ENCODE measurements at places on chromosomes 7 and 10.

DNA sequence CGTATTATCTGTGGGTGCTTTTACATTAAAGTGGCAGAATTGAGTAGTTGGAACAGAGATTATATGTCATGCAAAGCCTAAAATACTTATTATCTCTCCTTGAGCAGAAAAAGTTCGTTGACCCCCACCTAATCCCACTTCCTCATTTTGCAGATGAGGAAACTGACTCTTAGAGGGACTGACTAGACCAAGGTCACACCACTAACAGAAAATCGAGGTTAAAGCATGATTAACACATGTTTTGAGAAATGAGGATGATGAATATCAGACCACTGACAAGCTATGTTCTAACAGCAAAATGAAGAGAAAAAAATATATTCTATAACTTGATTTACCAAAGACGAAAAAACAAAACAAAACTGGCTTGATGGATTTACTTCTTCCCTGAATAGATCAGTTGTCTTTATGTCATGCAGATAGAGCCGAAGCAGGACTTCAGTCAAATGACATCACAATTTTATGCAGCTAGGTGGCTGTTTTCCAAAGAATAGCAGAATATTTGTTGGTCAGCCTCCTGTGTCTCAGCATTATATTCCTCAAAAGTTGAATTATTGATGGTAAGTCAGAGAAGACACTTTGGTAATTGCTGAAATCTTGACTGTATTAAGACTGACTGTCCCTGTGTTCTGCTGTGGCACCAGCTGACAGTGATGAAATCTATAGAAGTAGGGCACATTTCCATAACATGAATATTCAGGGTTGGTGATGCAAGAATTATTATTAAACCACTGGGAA lies 24.2 kb upstream of the SMIM30 start:
- H3K4me3 ChIP-seq: no peak overlapping the region
- no peaks in the 10 kb centered on the region for H3K4me1 ChIP-seq
- DNase-seq: no peak

- no peak overlapping the region for H3K27ac ChIP-seq
- no peak overlapping the region for H3K4me3 ChIP-seq
- peaks cover 74% of the 10 kb centered on the region for H3K27me3 ChIP-seq
- no peaks in the 10 kb centered on the region for H3K4me1 ChIP-seq
These were observed 3.5 kb downstream of the CHAT start for GRCh38 chr10:49617121-49618020.

DNA sequence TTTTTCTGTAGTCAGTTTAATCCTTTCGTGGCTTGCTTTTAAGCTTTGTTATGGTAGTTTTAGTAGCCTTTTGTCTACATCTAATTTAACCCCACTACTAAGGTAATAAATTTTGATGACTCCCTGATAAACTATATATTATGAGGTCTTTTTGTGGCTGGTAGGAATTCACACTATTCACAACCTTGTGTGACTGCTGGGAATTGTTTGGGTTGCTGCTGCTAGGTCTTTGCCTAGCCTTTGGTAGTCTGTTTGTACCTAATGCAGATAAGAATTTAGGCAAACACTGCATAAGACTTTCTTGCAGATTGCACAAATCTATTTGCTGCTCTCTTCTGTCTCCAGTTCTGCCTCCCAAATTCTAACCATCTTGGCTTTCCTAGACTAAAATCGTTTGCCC lies 58.3 kb downstream of the SHOC2 start:
- H3K4me3 ChIP-seq: no peak overlapping the region
- no peak overlapping the region for H3K27ac ChIP-seq
- H3K27me3 ChIP-seq: no peaks in the 10 kb centered on the region
- H3K36me3 ChIP-seq: no peaks in the 10 kb centered on the region
- no peaks in the 10 kb centered on the region for H3K4me1 ChIP-seq

DNA sequence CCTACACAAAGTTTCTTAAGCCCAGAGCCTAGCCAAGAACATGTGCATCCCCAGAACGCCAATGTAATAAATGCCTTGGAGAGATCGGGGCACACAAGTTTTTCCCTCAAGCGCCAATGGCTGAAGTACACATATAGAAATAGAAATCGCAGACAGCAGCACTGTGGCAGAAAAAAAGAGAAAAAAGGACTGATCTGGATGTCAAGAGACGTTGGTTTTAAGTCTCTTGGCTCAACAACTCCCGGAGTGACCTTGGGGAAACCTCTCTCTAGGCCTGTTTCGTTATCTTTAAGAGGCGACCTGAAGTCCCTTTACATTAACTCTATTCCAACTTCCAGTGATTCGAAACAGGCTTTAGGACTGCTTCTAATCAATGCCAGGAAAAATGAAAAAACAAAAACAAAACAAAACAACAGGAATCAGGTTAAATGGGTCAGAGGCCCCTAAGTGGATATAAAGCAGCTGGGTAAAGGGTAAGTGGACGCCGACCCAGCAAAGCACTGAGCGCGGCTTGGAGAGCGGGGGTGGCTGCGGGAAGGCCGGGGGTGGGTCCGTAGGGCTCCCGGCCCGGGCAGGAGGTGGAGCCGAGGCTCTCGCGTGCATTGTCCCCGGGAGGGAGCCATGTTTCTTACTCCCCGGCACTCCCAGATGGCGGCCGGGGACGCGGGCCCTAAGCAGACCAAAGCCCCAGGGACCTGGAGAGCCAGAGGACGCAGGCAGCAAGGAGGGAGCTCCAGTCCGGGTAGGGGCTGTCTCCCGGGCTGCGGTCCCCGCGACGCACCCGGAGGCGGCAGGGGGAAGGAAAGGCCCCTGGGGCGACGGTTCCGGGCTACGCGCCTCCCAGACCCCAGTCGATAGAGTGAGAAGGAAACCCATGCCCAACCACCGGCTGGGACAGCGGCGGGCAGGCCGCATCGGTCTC lies 757 bp downstream of the EIF3A start:
- peaks cover 12% of the 10 kb centered on the region for H3K4me1 ChIP-seq
- no peaks in the 10 kb centered on the region for H3K27me3 ChIP-seq
- DNase-seq: peak; percentile 91
- H3K4me3 ChIP-seq: peak overlapping the region; percentile 96
- H3K27ac ChIP-seq: peak overlapping the region; percentile 99
- H3K36me3 ChIP-seq: no peaks in the 10 kb centered on the region

- H3K27me3 ChIP-seq: no peaks in the 10 kb centered on the region
- no peaks in the 10 kb centered on the region for H3K4me1 ChIP-seq
- DNase-seq: no peak
- H3K4me3 ChIP-seq: no peak overlapping the region
These were observed 50.5 kb upstream of the MRLN start for GRCh38 chr10:59803714-59804113.

- peaks cover 29% of the 10 kb centered on the region for H3K4me1 ChIP-seq
- H3K27ac ChIP-seq: peak overlapping the region; percentile 52
- H3K27me3 ChIP-seq: no peaks in the 10 kb centered on the region
- H3K36me3 ChIP-seq: no peaks in the 10 kb centered on the region
- H3K4me3 ChIP-seq: no peak overlapping the region
These were observed 8.6 kb upstream of the CALML3 start for GRCh38 chr10:5515948-5516761.

- peaks cover 9% of the 10 kb centered on the region for H3K27me3 ChIP-seq
- no peak overlapping the region for H3K27ac ChIP-seq
- DNase-seq: no peak
- no peaks in the 10 kb centered on the region for H3K36me3 ChIP-seq
These were observed 30.7 kb upstream of the SFMBT2 start for GRCh38 chr10:7441403-7442147.

GRCh38 chr7:107564553-107565298 lies 955 bp downstream of the DUS4L start:
- H3K27me3 ChIP-seq: no peaks in the 10 kb centered on the region
- DNase-seq: no peak
- H3K27ac ChIP-seq: peak overlapping the region; percentile 97

DNA sequence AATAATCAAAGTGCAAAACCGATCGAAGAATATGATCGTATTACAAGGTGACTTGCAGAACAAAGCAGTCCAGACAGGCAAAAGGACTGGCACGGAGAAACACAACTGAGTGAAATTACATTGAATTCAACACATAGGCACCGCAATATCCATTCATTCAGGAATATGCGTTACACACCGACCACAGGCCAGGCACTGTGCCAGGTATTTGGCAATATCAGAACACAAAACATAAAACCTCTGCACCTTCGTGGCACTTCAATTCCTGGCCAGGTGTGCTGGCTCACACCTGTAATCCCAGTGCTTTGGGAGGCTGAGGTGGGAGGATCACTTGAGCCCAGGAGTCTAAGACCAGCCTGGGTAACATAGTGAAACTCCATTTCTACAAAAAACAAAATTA lies 187.9 kb downstream of the DIP2C start:
- no peak overlapping the region for H3K4me3 ChIP-seq
- no peaks in the 10 kb centered on the region for H3K36me3 ChIP-seq
- no peak overlapping the region for H3K27ac ChIP-seq

DNA sequence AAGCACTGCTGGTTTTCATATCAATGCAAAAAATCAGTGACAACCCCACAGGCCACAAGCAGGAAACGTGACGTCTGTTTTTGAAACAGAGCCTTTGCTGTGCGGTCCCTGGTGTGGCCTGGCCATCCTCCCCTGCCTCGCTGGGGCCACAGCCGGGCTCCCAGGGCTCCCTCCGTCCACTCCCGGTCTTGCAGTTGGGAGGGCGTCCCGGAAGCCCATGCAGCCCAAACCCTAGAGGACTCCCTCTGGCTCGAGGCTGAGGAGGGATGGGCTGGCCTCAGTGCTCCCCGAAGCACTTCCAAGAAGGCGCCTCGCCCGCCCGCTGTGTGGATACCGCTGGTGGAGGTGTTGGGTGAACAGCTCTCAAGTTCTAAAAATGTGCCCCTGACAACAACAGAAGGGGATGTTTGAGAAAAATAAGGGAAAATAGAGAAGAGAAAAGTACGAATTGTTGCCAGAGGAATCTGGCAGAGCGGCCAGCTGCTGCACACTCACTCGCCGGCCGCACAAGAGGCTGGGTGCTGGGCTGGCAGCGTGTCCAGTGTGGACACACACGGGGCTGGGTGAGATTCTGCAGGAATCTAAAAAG lies 73.5 kb downstream of the ZRANB1 start:
- no peak for DNase-seq

DNA sequence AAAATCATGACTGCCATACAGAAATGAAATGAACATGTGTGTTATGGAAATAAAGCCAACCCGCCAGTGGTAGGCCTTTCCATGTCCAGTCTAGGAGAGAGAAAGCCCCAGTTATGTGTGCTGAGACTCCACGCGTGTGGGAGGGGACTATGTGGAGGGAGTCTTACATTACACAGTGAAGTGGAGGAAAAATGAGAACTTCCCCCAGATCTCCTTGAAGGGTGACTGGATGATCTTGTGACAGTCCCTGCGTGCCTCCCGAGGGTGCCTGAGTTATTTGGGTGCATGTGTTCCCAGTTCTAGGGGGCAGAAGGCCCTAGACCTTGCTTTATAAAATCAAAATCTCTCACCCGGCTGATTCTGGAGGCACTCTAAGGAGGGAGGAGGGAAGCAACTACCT lies 24.2 kb downstream of the UPP1 start:
- H3K27ac ChIP-seq: no peak overlapping the region
- no peak for DNase-seq
- H3K4me1 ChIP-seq: no peaks in the 10 kb centered on the region
- H3K4me3 ChIP-seq: no peak overlapping the region
- no peaks in the 10 kb centered on the region for H3K27me3 ChIP-seq
- no peaks in the 10 kb centered on the region for H3K36me3 ChIP-seq

DNA sequence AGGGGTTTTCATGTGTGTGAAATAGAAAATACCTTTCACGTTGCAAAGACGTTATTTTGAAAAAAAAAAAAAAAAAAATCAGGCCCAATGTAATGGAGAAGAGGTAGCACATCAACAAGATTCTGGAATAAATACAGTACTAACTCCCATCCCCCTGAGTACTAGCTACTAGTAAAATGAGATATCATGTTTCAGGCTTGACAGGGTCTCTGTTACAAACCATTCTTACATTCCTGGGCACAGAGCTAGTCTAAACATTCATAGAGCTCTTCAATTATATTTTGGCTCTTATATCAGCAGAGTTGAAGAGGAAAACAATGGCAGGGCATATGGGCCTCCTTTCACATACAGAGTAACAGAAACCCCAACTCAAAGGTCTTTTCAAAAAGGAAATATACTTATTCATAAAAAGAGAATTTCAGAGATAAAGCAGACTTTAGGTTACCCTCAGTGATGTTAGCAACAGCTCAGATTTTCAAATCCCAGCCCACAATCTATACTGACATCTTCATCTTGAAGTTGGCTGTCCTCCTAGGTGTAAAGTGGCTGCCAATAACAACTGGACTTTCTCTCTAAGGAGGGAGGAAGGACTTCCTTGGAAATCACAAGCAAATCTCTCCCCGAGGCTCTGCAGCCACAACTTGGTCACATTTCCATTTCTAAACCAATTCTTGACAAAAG lies 18.6 kb downstream of the C7orf33 start:
- H3K36me3 ChIP-seq: no peaks in the 10 kb centered on the region
- no peak for DNase-seq
- H3K27ac ChIP-seq: peak overlapping the region; percentile 31
- no peak overlapping the region for H3K4me3 ChIP-seq
- no peaks in the 10 kb centered on the region for H3K27me3 ChIP-seq
- H3K4me1 ChIP-seq: peaks cover 18% of the 10 kb centered on the region

DNA sequence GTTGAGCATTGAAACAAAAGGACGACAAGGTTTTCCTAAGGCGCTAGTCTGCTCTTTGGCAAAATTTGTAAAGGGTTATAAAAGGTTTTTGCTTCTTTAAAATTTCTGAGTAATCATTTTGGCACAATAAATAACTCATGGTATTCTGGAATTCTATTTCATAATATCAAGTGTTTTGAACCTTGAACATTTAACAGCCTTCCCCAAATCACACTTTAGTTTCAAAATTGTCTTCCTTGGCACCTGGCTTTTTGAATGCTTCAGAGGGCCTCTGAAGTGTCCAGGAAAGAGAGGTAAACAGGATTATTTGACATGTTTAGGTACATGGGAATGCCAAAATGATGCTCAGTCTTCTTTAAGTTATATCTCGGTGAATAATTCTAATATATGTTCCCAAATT lies 220.8 kb downstream of the PHF14 start:
- DNase-seq: no peak
- H3K27me3 ChIP-seq: no peaks in the 10 kb centered on the region
- H3K4me1 ChIP-seq: peaks cover 24% of the 10 kb centered on the region
- no peak overlapping the region for H3K27ac ChIP-seq

Measured in hepatocyte (in vitro differentiated cells).